ENCODE measurements at places on chromosomes 5 and 9. TPM values are rescaled to one million over a fixed set of nuclear protein-coding genes. Genes with fewer than 3 reads are reported as not detected.
A peak's percentile ranks its signal among the peaks of the same experiment; 100 is the strongest.

DNA sequence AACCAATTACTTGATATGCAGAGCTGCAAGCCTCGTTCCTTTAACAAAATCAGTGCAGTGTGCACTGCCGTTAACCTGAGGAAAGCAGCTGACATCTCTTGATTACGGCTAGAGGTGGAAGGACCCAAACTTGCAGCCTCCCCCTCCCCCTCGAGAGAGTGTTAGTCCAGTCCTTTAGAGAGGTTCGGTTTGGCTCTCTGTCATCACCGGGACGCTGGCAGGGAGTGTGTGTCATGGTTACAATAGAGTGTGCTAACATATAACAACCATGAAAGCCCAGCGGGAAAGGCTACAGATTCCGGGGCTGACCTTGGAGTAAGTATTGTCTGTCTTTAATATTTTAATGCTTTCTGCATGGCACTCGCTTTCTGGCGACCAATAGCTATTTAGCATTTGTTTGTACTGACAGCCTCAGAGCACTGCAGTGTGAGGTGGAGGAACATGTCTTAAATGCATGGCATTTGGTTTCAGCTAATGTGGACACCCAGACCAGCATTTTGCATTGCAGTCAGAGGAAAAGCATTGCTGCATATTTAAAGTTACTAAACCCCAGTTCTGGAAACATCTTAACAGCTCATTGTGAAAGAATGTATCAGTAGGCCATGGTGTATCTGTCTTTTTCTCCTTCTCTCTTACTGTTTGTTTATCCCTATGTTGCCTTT is 237.5 kb downstream of the CD180 start:
- no peak for DNase-seq

DNA sequence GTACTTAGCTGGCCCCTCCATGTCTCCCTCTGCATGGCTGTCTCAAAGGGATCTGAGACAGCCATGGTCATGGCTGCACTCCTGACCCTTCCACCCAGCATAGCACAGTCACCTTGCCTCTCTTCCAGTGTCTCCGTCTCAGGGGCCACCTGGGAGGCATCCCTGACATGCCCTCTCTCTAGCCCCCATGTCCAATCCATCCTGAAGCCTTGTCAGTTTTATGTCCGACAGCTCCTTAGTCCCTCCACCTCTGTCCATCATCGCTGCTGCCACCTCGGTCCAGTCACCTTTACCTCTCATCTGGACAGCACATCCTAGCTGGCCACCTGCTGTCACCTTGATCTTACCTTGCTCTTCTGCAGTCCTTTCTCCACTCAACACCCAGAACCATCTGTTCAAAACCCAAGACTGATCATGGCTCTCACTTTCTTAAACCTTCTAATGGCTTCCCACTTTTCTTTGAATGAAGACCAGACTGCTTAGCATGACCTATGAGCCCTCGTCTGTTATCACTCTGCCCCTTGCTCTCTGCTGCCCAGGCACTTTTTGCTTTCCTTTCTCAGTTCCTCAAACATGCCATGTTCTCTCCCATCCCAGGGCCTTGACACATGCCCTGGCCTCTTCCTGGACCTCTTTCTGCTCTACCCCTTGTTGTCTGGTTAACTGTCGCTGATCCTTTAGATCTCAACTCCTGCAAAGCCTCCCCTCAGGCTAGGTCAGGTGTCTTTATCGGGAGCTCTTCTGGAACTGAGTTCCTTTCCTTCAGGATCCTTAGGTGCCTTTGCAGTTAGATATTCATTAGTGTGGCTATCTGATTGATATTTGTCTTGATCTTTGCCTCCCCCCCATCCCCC is 181.8 kb upstream of the PITX1 start:
- no peak for DNase-seq

The ORM1 gene
- not detected for total RNA-seq

DNA sequence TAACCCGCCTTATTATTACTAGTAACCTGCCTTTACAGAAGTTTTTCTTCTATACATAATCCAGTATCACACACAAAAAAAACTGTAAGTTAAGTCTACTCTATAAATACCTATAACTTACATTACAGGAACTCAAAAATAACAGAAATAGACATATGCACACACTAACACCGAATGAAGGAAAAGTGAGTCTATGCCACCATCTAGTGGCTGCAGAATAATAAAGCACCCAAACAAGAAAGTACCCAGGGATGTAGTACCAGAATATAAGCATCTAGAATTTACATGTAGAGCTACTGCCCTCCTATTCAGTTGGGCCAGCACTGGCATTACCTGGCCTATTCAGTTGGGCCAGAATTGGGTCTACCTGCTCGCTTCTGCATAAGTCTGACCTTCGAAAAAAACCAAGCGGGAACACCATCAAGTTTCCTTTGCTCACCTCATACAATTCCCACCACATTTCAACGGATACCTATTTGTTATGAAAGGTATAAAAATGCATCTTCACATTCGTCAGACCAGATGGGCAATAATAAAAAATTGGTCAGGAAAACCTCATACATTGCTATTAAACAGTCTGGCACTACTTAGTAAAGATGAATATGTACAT is 4.0 kb upstream of the NIPSNAP3A start:
- peak; percentile 55 for DNase-seq

- peak; percentile 77 for DNase-seq
Observed at GRCh38 chr5:95822542-95823181, at the start of gene GLRX. TSS of gene GLRX (minus strand) at chr5:95822726. CDS start at chr5:95822662, 64 bp downstream.

GRCh38 chr9:91207397-91207728 is 154.4 kb downstream of the AUH start:
- DNase-seq = no peak

- DNase-seq = no peak
Observed at GRCh38 chr5:135671966-135672365, 93.2 kb upstream of the CXCL14 start.

DNA sequence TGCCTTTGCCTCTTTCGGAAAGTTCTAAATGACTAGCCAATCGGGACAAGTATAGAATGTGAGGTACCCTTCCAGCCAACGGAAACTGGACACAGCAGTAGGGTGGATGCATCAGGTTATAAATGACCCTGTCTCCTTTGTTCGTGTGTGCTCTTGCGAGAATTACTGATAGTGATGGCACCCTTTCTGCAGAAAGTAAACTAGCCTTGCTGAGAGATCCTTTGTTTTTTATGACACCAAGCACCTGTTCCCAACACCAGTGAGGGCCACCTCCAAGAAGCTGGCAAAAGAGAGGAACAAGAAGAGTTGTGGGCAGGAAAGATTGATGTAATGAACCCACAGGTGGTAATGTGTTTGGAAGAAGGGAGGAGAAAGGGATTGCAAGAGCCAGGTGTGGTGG is 42.8 kb upstream of the FABP6 start:
- DNase-seq = no peak

- DNase-seq = no peak
Observed at GRCh38 chr5:32331217-32331934, 18.6 kb upstream of the MTMR12 start.

DNA sequence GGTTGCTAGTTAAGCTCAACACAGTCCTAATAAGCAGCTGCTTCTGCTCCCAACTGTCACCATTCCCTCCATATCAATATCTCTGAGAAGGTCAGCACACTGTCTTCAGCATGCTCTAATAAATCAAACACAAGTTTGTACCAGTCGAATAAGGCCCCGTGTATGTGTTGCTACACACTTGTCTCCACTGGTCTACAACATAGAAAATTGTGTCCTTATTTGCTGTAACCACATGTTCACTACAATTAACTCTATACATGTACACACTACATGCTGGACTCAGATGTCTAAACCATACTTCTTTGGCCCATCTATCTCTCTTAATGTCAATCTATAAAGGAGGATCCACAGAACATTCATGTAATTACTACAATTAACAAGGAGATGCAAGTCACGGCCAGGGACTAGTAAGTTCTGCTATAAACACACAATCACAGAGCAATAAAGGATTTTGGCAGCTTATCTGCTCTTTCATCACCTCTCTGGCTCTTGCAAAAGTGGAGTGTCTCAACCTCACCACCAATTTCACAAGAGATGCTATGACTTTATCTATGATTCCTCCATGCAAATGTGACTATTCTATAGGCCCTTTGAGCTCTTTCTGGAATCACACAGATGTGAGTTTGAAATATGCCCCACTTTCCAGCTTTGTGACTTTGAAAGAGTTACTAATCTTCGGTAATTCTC is 143.9 kb downstream of the SEMA5A start:
- no peak for DNase-seq

DNA sequence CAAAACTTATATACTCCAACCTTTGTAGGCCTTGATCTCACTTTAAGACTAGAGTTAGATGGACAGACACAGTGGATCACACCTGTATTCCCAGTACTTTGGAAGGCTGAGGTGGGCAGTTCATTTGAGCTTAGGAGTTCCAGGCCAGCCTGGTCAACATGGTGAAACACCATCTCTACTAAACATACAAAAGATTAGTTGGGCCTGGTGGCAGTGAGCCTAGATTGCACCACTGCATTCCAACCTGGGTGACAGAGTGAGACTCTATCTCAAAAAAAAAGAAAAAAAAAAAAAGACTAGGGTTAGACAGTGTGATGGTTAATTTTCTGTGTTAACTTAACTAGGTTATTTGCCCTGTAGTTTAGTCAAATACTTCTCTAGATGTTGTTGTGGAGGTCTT is 74.1 kb downstream of the CFAP95 start:
- no peak for DNase-seq

GRCh38 chr9:78472111-78472510 is 175.2 kb downstream of the PSAT1 start:
- DNase-seq = no peak

GRCh38 chr5:178381921-178382695 is 149.5 kb upstream of the PHYKPL start:
- DNase-seq = no peak

GRCh38 chr5:154346427-154346826 is 99.4 kb upstream of the SAP30L start:
- no peak for DNase-seq

- no peak for DNase-seq
Observed at GRCh38 chr9:135772056-135772646, 70.2 kb downstream of the KCNT1 start.

DNA sequence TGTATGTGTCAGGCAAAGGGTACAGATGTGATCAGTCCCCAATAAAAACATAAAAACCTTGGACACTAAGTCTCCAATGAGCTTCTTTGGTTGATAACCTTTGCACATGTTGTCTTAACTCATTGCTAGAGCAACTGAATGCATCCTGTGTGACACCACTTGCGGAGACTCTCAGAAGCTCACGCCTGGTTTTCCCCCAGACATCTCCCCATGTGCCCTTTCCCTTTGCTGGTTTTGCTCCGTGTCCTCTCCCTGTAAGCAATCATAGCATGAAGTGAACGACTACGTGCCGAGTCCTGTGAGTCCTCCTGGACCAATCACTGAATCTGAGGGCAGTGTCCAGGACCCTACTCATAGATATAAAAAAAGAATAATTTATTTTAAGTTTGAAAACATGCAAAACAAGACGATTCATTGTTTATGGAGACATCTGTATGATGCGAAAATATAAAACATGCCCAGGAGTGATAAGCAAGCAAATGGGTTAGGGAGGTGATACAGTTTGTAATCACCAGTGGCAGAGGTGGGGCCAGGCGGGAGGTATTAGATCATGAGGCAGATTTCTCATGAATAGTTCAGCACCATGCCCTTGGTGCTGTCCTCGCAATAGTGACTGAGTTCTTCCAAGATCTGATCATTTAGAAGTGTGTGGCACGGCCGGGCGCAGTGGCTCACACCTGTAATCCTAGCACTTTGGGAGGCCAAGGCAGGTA is 115.5 kb downstream of the MED10 start:
- no peak for DNase-seq

DNA sequence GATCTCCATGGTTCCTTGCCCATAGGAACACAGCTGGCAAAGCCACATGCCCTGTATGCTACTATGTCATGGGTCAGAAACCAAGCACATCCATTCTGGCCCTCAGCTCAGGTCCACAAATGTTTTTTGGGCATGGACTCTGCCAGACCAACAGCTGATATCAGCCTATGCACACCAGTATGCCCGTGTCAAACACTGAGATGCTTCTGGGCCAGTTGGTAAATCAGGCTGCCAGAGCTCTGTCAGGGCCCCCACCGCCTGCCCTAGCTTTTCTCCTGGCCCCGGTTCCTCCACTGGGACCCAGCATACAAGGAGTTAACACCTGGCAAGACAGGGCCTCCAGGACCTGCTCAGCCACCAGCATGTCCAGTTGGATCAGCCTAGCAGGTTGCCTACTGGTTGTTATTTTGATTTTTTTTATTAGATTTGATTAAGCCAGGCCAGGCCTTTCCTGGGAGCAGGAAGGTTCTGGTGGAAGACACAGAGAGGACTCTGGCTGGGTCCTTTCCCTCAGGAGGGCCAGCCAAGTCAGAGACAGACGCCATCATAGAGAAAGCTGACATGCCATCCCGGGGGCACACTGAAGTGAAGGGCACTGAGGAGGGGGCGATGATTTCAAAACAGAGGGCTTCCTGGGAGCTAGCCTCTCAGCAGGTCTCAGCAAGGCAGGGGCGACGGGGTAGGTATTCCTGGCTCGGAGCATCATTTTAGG is 65.8 kb downstream of the TSTD2 start:
- no peak for DNase-seq

DNA sequence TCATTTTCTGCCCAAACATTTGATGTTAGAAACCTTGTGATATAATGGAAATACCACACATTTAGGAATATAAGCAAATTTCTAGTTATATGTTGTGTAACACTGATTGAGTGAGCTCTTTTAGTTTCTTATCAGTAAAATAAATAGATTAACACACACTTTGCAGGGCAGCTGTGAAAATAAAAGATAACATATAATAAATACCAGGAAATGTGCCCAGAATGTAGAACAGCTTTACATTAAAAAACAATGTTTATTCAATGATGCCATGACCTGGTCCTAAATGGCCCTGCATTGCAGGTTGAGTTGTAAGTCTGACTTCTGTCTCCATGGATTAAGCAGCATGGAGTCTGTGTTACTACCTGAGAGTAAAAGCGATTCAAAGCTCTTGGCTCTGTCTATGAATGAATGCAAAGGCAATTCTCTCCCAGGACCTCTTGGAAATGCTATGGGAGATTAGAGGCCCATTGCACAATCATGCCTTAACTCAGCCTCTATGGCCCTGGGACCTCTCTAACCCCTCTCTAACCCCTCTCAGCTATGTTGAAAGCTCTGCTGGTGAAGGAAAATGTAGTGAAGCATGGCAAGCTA is 296.0 kb upstream of the ACTBL2 start:
- no peak for DNase-seq

GRCh38 chr5:161803-162110 is 29.5 kb upstream of the LRRC14B start:
- DNase-seq = no peak

DNA sequence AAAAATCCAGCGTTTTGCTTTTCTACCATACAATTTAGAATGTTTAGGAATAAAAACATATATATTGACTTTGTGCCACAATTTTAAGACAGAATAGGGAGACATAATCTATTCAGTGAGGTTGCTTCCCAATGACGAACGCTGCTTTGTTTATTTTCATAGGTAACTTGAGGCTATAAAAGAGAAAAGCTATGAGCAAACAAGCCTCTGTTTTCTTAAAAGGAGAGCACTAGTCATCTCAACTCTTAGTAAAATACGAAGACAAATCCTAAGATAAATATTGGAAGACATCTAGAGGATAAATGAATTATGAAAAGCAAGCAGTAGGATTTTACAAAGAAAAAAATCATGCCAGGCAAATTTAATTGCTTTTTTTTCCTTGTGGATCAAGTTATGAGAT is 363.6 kb downstream of the ANXA1 start:
- DNase-seq = no peak

All from activated CD8-positive, alpha-beta T cell treated with anti-CD3 and anti-CD28 coated beads, Interleukin-2, amount 10 ng/mL, durations not matched to agents 7 days and 5 days (primary cell).